ENCODE measurements at places on chromosomes 4 and X.
A peak's percentile ranks its signal among the peaks of the same experiment; 100 is the strongest.

GRCh38 chrX:105375816-105376215, 155.3 kb upstream of the TEX13A start:
- DNase-seq = no peak

GRCh38 chr4:6852582-6852981, 57.0 kb upstream of the TBC1D14 start:
- no peak for DNase-seq

DNA sequence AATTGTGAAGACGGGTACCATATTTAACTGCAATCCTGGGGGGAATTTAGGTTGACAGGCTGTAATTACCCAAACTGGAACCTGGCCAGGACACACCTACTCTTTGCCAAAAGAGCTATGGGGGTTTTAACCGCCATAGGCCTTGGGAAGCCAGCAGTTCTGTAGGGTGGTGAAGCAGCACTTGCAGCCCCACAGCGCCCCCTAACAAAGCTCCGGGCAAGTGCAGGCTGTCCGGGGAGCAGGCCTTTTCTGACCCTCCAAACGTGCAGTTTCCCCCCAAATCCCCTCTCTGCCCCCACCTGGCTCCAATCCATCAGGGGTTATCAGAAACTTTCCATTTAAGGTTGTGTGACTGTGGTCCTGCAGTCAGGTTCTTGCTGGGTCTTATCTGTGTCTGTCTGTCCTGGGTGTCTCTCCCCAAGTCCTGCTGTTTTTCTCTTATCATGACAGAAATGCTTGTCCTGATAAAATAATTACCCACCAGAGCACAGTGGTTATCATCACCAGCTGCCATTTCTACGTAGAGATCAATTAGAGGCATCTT, 350.9 kb downstream of the MID1IP1 start:
- DNase-seq = peak; percentile 46

- DNase-seq = no peak
Measured at GRCh38 chr4:150973626-150974251, 41.3 kb downstream of the LRBA start.

GRCh38 chr4:6987588-6987961, 55.6 kb upstream of the TADA2B start:
- DNase-seq = no peak

GRCh38 chrX:17788439-17788838, 51.1 kb downstream of the SCML1 start:
- peak; percentile 46 for DNase-seq

DNA sequence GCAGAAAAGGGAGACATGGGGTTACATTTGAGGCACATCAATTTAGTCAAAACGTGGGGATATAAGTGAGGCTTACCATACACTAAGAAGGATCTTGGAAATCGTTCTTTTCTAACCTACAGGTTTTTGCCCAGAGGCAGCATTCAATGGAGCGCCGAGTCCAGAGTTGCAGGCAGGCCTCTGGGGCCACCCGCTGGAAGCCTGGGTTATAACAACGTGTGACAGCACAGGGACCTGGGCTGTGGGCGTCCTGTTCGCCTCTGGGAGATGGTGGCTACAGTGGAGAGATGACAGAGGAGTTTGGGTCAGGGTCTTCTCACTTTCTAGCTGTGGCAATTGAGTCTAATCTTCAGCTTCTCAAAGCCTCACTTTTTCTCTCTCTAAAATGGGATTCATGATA, 53.9 kb downstream of the ENPP6 start:
- no peak for DNase-seq

DNA sequence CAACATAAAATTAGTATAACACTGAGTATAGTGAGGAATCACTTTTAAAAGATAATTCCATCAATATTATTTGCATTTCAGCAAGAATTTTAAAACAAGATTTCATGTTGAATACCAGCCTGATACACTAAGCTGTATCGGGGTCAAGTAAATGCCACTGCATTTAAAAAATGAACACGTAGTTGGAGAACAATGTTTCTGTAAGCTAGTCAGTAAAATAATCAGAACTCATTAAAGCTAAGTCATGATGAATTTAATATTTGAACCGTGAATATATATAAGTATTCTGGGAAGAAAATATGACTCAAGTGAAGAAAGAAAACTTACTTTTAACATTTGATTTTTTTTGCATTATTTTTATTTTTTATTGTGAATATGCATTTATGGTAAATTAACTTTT, 611.0 kb upstream of the PABPC4L start:
- DNase-seq = no peak

GRCh38 chr4:101304916-101305315, 42.4 kb downstream of the PPP3CA start:
- no peak for DNase-seq

DNA sequence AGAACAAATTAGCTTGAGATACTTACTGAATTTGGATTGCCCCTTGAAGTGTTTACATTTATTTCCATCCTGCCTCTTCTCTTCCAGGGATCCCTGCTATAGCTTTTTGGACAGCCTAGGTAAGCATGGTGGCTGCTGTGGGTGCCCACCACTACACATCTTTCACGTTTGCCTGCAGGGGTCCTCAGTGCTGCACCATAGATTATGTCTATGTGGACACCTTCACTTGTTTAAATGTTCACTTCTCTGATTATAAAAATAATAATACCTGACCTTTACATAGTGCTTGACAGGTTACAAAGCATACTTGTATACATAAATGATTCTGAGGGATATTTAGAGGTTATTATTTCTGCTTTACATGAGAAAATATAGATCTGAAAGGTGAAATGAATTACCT, 67.9 kb upstream of the SLC4A4 start:
- DNase-seq = peak; percentile 46

- DNase-seq = no peak
Measured at GRCh38 chr4:113844369-113844768, 82.8 kb upstream of the CAMK2D start.

DNA sequence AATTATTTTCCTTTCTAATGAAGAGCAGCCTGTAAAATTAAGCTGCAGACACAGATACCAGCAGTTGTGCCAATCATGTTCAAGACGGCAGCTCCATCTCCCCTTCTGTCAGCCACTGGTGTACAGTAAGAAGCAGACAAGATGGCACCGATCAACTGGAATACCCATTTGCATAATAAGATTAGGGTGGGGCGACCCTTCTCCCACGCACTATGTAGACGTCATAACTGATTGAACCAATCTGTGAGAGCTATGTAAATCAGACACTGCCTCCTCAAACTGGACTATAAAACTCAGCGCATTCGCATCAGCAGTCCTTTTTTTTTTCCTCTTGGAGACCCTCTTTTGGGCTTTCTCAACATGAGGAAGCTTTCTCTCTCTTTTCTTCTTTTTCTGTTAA, 40.4 kb upstream of the INTS6L start:
- DNase-seq = no peak

DNA sequence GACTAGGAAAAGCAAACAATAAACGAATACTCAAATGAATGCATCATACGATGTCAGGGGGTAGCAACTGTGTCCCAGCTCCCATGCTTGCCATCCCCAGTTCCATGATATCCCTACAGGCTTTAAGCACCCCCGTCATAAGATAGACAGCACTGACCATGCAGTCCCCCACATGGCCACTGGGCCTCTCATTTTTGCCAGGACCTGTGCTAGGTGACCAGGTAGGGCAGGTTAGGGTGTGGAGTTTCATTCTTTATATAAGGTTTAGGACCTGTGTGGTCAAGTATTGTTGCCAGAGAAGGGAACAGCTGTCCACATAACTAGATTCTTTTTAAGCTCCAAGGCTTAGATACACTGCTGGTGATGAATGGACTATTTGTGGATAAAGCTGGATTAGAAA, 9.7 kb downstream of the PPEF2 start:
- DNase-seq = no peak

DNA sequence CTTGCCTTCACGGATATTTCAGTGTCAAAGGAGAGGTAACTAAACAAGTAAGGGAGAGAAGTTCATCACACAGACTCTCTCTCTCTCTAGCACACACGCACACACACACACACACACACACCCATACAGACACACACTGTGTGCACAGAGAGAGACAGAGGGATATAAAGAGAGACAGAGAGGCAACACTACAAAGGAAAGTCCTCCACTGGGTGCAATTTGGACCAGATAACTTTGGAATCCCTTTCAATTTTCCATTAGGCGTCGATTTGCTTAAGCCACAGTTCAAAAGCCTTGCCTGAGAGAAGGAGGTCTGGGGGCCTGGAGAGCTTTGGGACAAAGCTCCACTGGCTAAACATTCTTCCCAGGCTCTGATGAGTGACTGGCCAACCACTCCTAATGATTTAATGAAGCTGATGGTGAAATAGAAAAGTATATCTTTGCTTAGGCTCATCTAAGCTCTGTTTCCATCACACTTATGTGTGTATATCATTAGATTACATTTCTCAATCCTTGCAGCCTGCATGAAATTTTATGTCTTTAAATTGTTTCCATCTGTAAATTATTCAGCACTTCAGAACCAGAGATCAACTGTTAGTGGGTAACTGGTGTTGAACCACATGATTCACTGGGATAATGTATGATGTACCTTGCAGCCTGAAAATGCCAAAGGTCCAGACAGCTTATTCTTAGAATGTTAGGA, 180.8 kb downstream of the MAGEB17 start:
- DNase-seq = no peak

GRCh38 chrX:110173192-110174175, 144.4 kb downstream of the AMMECR1 start:
- no peak for DNase-seq

- no peak for DNase-seq
Measured at GRCh38 chr4:176780995-176781738, 11.6 kb downstream of the VEGFC start.

DNA sequence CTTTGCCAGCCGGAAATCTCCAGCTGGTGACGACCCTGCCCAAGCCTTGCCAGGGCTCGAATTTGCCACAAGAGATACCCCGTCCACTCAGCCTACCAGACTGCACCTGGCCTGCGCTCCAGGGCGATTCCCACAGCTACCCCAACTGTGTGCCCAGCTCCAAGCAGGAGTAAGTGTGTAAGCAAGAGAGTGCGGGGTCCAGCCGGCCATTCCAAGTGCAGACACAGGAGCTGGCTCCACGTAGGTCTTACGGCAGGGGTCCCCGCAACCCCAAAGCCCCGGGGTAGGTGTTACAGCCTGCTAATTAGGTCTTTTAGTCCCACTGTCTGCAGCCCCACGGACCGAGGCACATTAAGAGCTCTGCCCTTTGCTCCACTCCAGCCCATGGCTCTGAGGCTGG, 1305.2 kb downstream of the ARAP2 start:
- DNase-seq = no peak

DNA sequence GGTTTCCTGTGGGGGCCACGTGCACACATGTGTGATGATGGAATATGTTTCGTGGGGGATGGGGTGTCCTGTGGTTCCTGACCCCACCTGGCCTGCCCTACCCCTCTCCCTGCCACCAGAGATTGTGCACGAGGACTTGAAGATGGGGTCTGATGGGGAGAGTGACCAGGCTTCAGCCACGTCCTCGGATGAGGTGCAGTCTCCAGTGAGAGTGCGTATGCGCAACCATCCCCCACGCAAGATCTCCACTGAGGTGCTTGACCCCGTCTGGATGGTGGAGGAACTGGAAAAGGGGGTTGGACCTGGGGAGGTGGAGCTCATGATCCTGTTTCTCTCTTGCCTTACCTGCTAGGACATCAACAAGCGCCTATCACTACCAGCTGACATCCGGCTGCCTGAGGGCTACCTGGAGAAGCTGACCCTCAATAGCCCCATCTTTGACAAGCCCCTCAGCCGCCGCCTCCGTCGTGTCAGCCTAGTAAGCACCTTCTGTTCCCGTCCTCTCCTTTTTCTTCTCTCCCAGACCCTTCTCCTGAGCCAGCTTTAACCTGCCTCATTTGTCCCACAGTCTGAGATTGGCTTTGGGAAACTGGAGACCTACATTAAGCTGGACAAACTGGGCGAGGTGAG, 5.9 kb downstream of the CDK16 start:
- DNase-seq = no peak

GRCh38 chr4:80091184-80091583, 18.2 kb upstream of the ANTXR2 start:
- DNase-seq = no peak

GRCh38 chr4:85024671-85025070, 58.2 kb upstream of the WDFY3 start:
- DNase-seq = no peak

DNA sequence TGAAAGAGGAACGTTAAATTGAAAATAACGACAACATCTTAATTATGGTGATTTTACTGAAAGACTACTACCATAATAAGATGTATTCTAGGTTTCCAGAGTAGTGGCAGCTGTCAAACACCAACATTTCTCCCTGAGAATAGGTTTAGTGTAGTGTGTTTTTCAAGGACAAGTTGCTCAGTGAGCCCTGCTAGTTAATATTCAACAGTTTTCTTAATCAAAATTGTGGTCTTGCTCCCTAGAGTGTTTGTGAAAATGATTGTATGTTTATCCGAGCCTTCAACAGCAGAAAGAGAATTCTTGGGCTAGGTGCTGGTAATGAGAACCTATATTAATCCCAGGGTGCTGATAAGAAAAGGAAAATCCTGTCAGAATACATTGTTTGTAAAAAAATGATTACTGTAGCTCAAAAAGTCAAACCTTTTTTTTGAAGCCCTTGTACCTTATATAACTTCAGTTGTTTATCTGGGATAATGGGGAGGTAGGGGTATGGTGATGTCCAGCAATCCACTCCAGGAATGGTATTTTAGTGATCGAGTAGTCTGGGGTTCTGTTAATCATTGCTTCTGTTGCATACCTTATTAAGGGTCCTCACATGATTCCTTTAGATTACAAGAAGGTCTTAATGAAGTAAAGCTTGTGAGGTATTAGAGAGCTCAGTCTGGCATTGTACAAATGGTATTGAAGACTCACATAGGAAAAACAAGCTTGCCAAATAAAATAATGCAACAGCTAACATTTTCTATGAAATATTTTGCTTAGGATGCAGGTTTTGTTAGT, 110.7 kb downstream of the CCSER1 start:
- DNase-seq = no peak

DNA sequence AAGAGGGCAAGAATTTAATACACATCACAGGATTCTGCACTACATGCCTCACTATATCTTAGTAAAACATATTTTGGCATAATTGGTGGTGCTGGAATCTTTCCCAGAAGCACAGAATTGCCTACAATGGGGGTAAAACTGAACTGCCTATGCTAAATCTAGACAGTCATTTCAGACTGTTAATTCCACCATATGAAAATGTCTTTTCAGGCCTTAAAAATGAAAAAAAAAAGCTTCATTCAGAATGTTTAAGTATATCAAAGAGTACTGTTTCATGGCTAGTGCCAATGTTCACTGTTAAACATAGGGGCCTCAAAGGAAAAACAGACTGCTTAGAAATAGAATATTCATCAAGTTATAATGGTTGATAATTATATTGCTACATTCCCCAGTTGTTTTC, 797.0 kb downstream of the PCDH19 start:
- no peak for DNase-seq

DNA sequence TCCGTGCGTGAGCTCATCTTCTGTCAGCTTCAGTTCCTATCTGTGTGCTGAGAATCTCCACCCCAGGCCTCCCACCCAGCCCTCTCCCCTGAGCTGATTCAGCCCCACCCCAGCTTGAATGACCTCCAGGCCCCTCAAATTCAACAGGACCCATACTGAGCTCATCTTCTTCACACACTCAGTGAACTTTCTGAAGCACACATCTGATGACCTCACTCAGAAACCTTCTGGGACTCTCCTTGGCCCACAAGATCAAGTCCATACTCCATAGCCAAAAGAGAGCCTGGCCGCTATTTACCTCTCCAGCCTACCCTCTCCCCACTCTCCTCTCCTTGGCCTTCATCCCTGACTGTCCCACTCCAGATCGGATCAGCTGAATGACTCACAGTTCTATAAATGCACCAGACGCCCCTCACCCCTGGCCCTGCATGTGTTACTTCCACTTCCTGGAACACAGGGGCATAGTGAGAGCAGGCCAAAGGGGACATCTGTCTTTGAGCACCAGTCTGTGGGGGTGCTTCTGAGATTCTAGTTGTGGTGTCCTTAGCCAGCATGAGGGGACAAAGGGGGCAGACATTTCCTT, 62.5 kb downstream of the PJA1 start:
- DNase-seq = no peak
